ENCODE measurements at places on chromosomes 3 and 15.

DNA sequence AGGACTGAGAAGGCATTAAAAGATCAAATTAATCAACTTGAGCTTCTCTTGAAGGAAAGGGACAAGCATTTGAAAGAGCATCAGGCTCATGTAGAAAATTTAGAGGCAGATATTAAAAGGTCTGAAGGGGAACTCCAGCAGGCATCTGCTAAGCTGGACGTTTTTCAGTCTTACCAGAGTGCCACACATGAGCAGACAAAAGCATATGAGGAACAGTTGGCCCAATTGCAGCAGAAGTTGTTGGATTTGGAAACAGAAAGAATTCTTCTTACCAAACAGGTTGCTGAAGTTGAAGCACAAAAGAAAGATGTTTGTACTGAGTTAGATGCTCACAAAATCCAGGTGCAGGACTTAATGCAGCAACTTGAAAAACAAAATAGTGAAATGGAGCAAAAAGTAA, 149.7 kb upstream of the LRRFIP2 start:
- no peak for DNase-seq

- DNase-seq = no peak
These were observed 33.1 kb downstream of the RAB11A start for GRCh38 chr15:65902373-65902772.

DNA sequence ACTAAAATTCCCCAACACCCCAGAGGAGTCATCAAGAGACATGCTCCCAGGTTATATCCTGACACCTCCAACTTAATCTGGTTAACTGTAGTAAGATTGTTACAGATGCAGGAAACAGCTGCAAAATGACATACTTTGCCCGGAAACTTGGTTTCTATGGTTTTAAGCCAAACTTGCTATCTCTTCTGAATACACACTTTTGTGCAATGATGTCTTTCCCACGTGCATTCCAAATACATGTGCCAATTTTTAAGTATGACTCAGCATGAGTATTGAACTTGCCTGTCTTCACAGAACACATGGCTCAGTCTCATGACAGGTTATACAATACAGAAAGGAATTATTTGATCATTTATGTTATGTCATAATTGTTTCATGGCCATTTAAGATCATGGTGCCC, 207.0 kb upstream of the DCBLD2 start:
- no peak for DNase-seq

DNA sequence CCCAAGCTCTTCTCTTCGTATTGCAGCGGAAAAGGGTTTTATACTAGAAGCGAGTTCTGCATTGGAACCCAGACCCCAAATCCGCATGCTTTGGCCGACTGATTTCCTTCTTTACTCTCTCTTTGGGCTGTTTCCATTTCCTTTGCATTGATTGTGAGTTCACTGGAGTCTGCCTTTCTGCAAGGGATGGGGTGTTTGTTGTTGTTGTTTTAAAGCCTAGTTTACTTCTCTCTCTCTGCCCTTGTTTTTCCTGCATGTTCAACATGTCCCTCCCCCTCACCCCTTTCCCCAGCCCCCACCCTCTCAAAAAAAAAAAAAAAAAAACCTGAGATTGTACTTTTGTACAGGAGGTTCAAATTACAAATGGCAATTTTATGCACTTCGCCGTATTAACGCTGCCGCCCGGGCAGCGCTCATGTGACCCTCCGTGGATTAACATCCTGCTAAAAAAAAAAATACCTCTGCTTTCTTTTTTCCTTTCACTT, 2.2 kb downstream of the NR2F2 start:
- no peak for DNase-seq

DNA sequence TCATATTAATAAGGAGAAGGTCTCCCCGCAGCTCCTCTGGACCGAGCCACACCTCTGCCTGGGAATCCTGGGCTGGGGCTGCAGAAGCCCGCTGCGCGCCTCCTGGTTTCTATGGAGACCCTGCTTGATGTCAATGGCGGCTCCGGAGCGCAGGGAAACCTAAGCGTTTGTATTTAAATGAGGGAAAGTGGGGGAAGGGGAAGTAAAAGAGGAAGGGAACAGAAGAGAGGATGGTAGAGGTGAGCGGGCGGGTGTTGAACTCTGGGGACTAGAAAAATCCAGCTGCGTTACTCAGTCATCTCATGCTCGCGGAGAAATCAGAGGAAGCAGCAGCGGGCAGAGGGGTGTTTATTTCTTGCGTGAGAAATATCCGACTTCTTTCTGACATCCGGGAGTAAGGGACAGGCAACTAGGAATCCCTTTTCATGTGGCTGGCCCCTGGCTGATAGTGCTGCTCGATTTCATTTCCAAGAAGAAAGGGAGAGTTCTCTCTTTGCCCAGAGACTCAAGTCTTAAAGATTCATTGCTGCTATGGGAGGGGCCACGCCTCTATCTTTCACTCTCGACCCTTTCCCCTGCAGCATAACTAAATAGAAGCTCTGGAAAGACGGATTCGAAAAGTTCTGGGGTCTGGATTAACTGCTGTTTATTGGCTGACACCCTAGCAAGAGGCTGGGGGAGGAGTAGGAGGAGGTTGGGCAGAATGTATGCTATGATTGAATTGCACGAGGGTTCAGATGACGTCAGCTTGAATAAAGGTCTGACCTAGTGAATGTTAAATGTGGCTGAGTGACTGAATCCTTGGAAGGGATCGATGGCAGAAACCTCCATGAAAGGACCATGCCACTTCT, 110.5 kb upstream of the GAP43 start:
- DNase-seq = peak; percentile 5

GRCh38 chr15:65460741-65461347, 38.1 kb upstream of the IGDCC4 start:
- peak; percentile 60 for DNase-seq

DNA sequence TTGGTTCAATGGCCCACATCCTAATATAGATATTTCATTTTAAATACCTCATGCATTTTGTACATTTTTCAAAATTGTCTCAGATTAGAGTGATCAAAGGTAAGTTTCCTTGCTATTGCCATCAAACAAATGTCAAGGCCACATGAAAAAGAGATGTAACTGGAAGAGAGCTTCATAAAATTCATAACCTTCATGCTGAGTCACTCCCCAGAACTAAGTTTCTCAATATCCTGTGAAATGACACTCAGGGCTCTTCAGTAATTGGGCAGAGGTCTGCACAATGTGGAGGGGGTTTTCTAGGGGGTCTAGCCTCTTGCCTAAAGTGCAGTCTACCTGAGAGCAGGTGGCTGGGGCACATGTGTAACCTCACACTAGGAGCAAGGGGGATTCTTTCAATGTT, 152.2 kb upstream of the SLC2A2 start:
- DNase-seq = no peak

DNA sequence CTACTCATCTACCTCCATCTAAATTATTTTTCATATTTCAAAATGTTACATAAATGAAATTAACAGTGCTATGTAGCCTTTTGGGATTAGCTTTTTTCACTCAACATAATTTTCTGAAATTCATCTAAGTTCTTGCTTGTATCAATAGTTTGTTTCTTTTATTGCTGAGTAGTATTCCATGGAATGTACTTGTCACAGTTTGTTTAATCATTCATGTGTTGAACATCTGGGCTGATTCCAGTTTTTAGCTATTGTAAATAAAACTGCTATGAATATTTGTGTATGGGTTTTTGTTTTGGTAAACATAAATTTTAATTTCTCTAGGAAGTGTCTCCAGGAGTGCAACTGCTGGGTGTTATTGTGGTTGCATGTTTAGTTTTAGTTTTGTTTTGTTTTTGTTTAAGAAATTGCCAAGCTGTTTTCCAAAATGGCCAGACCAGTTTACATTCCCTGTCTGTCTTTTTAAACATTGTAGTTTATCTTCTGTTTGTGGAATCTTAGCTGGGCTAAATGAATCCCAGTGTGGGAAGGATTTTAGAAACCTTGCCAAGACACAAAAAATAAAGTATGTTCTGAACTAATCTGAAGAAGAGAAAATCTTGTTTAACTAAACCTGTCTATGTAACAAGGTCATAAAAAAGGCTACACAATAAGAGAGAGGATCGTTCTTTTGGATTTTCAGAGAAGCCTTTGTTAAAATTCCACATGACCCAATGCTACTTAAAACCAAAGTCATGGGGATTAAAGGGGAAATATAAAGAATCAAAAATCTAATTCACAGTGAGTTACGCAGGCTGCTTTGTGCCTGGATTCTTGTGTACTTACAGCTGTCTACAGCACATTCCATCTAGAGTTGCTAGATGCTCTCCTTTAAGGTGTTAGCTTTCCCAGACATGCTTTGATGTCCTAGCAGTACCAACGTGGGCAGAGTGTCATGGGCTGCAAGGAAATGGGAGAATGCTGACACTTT, 129.2 kb upstream of the SUCLG2 start:
- no peak for DNase-seq

- DNase-seq = no peak
These were observed 186.9 kb downstream of the MAGI1 start for GRCh38 chr3:65851827-65852226.

DNA sequence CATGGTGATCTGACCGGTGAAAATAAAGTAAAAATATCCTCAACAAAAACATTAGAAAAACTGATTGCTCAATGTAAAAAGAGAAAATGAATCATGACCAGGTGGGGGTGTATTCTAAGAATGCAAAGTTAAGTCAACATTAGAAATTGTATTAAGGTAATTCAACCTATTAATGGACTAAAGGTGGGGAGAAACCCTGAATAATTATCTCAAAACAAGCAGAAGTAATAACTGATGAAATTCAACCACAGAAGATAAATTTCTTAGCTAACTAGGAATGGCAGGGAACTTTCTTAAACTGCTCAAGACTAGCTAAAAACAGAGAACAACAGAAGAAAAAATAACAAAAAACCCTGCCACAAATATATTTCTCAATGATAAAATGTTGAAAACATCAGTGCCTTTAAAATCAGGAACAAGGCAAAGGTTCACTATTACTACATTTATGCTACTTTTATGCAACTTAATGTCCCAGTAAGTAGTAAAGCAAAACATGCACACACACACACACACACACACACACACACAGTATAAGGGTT, 204.4 kb upstream of the THBS1 start:
- DNase-seq = no peak

- no peak for DNase-seq
These were observed 143.2 kb upstream of the PLXND1 start for GRCh38 chr3:129749692-129750091.

- no peak for DNase-seq
These were observed 32.6 kb upstream of the ITGA11 start for GRCh38 chr15:68464448-68465090.

DNA sequence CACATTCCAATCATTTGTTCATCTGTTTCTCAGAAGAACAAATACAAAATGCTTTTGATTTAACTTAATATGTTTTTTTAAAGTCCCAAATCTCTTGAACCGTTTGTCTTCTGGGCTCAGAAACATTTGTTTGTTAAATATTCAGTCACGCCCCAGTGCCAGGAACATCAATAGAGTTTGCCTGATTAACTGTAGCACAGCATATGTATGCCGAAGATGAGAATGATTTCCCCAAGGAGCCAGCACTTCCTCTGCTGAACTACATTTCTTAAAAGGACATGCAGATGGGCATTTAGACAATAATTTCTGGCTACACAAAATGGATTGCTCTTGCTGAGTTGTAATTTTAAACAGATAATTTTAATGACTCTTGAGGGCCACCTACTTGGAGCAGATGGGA, 191.6 kb upstream of the FAM3D start:
- no peak for DNase-seq

- no peak for DNase-seq
These were observed 36.8 kb upstream of the KIF23 start for GRCh38 chr15:69377216-69377970.

- DNase-seq = no peak
These were observed 22.6 kb upstream of the LRTM1 start for GRCh38 chr3:54950391-54951003.

GRCh38 chr3:100562224-100562857, 47.1 kb upstream of the ADGRG7 start:
- no peak for DNase-seq

GRCh38 chr3:157501863-157502262, 1.4 kb downstream of the VEPH1 start:
- DNase-seq = no peak

DNA sequence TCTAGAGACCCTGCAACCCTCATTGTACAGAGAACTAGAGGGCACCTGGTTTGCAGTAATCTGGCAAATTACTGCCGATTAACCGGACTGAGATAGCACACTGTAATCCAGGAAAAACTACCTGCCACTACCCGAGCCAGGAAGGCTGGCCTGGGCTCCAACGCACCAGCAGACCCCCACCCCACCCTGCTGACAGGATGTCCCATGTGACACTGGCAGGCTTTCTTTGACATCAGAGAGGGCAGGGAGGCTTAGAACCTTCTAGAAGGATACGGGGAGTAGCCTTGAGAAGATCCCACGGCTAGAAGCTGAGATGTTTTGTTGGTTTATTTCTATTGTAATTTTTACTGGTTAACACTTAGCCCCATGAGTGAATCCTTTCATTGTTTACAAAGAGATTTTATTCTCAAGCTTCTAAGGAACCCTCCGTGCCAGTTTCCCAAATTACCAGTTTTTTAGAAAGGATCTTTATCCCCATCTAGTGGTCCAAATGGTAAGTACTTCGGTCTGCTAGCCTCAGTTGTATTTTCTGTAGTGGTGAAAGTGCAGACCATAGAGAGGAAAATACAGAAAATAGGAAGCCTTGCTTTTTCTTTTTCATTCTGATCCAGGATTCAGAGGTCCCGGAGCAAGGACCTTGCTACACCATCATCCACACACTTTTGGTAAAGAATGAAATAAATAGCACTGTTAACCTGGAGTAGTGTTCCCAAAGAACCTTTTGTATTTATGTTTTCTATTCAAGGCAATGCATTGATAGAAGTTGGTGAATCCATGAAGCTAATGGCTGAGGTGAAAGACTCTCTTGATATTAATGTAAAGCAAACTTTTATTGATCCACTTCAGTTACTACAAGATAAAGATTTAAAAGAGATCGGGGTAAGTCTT, 81.9 kb upstream of the ADAMTSL3 start:
- no peak for DNase-seq

GRCh38 chr3:197028728-197029510, 698 bp downstream of the MELTF start:
- no peak for DNase-seq
